ENCODE measurements at places on chromosomes 5 and 9. TPM values are rescaled to one million over a fixed set of nuclear protein-coding genes. Genes with fewer than 3 reads are reported as not detected.

PHYHD1 gene
- total RNA-seq = 21.3 TPM

ABLIM3 gene
- total RNA-seq = 109 TPM

LCP2 gene
- 3.9 TPM for total RNA-seq

F12 gene
- total RNA-seq = not detected

SLC6A3 gene
- total RNA-seq = not detected

OCLN gene
- total RNA-seq = 3.2 TPM

NXNL2 gene
- not detected for total RNA-seq

PCDHGC4 gene
- total RNA-seq = 1.7 TPM

IFNA21 gene
- not detected for total RNA-seq
